ENCODE measurements at places on chromosomes 5 and 9.
A peak's percentile ranks its signal among the peaks of the same experiment; 100 is the strongest.

GRCh38 chr5:1011226-1011631, 2.6 kb downstream of the NKD2 start:
- no peak for DNase-seq

GRCh38 chr9:100317706-100318105, 35.0 kb downstream of the TEX10 start:
- no peak for DNase-seq

DNA sequence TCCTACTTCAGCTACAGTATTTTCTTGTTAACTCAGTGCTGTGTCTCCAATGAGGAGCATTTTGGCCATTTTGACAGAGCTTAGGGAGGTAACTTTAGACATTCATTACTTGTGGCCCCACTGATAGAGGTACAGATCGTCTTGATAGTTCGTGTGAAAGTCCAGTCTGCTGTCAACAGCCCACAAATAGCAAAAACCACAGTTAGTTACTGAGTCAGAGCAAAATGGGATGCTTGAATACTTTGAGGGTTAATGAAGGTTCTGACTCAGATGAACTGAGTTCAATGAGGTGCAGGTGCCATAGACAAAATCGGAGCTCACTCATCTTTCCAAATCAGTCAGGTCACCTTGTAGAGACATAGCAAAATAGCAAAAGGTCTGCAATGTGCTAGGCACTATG, 163.1 kb upstream of the TLE4 start:
- DNase-seq: no peak

DNA sequence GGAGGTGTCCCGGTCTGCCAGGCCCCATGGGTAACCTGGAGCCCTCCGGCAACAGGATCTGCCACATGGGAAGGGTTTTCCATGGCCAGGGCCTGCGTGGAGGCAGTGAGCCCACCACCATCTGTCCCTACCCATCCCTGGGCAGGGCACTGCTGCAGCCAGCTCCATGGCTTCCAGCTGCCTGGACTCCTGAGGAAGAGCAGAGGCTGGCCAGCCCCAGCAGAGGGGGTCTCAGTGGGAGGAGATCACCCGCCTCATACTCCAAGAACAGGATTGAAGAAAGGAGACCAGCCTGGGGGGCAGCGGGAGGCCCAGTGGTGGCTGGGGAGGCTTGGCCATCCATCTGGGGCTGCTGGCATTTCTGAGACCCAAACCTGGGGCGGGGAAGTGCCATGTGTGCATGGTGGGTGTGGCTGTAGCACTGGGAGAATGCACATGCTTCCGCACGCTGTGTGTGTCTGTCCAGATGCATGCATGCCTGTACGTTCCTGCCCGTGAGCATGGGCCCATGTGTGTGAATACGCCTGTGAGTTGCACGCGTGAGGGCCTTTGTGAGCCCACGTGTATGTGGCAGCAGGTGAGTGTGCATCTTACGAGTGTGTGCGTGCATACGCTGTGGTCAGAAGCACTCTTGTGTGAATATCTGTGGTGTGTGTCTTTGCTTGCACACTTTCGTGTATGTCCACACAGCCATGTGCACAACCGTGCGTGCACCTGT, 78.5 kb downstream of the LMX1B start:
- DNase-seq: no peak

DNA sequence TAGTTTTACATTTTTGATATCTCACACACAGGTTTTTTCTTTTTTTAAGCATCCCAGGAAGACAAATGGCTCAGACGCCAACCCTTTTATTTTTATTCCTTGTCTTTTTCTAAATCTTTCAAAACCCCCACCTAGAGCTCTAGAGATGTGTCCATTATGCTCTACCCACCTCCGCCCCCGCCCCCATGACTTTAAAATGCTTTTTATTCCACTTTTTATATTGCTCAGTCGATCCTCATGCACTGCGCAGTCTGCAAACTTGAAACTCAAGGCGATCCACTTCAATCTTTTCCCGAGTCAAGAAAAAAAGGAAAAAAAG, 411 bp upstream of the MAT2B start:
- DNase-seq: no peak

- DNase-seq: no peak
These were observed 60.0 kb downstream of the PSMB7 start for GRCh38 chr9:124355039-124355940.

GRCh38 chr5:58264276-58264675, 195.6 kb downstream of the PLK2 start:
- no peak for DNase-seq

DNA sequence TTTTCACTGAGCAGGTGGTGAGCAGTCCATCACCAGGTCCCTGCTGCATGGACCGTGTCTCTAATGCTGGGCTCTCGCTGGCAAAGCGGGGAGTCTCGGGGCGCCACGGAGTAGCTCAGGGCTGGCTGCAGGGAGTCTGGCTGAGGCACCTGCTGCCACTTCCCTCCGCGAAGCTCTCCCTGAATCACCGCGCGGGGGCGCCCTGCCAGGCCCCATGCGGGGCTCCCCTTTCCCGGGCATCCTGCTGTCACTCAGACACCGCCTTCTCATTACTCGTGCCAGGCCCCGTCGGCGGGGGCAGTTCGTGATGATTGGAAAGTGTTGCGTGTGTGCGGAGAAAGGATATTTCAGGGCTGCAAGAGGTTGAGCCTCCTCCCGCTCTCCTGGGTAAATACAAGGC, 335.8 kb downstream of the IRX2 start:
- no peak for DNase-seq

DNA sequence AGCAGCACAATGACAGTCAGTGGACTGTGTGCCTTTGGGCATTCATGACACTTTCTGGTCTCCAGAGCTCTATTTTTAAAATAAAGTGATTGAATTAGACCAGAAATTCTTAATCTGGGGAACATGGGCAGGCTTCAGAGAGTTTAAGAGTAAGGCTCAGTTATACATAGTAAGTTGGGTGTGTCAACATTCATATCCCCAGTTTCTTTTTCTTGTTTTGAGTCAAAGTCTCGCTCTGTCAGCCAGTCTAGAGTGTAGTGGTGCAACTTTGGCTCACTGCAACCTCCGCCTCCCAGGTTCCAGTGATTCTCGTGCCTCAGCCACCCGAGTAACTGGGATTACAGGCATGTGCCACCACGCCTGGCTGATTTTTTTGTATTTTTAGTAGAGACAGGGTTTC, 13.7 kb upstream of the KIF4B start:
- no peak for DNase-seq

GRCh38 chr5:141779503-141779973, 97.5 kb upstream of the ARAP3 start:
- no peak for DNase-seq

- no peak for DNase-seq
These were observed 161.3 kb upstream of the OTULINL start for GRCh38 chr5:14420101-14420811.

GRCh38 chr5:74075501-74076484, 449.8 kb downstream of the ARHGEF28 start:
- DNase-seq: no peak

DNA sequence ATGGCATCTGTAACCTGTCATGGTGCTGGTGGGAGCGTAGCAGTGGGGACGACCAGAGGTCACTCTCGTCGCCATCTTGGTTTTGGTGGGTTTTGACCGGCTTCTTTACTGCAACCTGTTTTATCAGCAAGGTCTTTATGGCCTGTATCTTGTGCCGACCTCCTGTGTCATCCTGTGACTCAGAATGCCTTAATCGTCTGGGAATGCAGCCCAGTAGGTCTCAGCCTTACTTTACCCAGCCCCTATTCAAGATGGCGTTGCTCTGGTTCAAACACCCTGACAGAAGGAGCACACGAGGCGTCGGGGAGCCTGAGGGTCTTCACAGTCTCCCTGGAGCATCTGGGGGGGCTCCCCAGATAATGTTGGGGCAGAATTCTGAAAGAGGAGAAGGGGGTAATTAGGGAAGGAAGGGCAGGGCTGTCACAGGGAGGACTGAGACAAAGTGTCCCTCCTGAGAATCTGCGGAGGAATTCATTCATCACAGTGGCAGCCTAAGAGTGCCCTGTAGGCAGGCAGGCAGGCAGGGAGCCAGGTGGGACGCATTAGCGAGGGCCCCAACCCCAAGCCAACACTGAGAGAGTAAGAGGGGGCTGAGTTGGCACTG, 21.3 kb upstream of the NCS1 start:
- no peak for DNase-seq

DNA sequence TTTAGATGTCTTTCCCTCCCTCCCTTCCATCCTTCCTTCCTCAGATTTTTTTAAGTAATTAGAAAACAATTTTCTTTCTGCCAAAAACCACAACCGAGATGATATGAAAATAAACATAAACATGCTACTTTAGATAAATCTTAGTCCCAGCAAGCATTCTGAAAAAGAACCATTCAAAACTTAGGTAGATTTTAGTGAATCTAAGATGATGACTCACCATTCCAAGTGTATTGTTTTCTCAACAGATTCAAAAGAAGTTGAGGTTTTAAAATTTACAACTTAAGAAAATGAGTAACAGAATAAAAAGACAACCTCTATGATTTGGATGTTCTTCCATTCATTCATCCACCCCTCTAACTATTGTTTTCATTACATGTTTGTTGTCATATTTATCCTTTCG, 465.1 kb downstream of the PDE4D start:
- no peak for DNase-seq

DNA sequence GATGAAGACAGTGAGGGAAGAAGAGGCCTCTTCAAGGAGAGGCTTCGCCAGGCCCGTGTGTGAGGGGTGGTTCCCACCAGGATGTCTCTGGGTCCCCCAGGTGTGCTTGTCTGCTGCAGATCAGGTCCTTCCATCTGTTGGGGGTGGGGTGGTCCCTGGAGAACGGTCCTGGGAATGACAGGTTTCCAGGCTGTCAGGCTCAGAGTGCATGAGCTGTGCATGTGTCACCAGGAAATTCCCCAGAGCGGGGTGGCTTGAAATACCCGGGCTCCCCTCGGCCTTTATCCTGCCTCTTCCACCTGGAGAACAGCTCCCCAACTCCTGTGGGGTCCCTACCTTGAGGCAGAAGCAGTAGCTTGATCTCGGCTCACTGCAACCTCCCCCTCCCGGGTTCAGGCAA, 118.8 kb downstream of the GAPVD1 start:
- DNase-seq: peak; percentile 30

DNA sequence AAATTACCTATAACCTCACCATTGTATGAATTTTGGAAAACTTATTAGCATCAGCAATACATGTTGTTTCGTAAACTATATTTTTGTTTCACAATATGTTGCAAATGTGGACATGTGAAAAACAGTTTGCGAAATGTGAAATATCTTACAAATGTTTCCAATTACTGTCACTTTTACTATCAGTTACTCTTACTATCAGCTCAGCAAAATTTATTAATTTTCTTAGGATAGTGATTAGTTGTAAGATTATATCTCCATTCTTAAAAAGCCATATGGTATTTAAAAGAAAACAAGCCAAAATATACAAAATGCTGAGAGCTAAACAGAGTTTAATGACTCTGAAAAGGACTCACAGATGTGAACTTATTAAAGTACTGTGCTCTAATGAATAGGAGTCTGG, 111.9 kb upstream of the LPAR1 start:
- DNase-seq: no peak

DNA sequence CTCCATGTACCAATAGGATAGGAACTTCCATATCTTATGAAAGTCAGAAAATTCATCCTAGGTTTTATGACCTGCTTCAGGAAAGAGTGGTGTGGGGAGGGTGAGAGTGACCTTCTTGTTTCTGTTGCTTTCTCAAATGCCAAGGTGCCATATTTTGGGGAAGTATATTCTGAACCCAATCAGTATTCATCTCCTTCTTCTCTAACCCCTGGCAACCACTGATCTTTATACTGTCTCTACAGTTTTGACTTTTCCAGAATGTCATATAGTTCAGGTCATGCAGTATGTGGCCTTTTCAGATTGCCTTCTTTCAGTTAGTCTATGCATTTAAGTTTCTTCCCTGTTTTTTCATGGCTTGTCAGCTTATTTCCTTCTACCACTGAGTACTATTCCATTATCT, 321.4 kb upstream of the SEMA6A start:
- DNase-seq: no peak

- no peak for DNase-seq
These were observed 615.7 kb upstream of the ARRDC3 start for GRCh38 chr5:91998774-91999173.

DNA sequence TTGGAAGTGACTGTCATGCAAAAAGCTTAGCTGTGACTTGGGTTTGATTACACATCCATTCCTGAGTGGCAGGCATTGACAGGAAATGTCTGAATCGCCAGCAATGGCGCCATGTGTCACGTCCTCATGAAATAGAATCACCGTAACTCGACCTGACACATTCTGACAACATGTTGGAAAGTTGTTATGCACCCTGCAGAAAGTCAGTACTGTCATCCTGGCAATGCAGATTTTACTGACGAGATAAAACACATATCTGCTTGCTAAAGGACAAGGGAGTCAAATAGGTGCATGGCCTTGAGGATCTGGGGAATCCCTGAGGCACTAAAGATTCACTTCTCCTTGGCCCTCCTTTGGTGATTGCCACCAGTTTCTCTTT, 344.2 kb downstream of the SPATA31D1 start:
- DNase-seq: no peak

GRCh38 chr5:154482528-154483449, 4.8 kb upstream of the HAND1 start:
- no peak for DNase-seq

DNA sequence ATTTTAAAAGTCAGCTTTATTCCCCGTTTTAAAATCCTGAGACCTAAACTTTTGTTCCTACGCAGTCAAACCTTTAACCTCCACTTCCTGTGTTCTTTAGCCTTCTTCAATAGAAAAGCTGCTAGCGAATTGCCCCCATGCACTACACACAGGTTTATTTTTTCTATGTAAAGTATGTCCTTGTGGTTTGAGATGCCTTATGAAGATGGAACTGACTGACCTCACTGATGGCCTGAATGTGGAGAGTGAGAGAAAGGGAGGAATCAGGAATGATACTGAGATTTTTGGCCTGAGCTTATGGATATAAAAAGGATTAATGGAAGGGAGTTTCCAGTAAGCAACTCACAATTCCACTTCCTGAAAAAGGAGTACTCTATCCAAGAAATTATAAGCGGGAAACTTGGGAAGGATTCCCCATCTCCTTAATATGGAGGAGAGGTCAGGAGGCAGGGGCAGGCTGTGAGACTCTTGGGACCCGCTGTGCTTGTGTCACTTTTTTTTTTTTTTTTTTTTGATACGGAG, 89.5 kb downstream of the UGCG start:
- DNase-seq: no peak

- DNase-seq: no peak
These were observed 54.0 kb upstream of the NEURL1B start for GRCh38 chr5:172587061-172587405.

GRCh38 chr9:121023064-121023463, 27.0 kb downstream of the C5 start:
- DNase-seq: no peak

- no peak for DNase-seq
These were observed 148.3 kb upstream of the GHR start for GRCh38 chr5:42274913-42275312.

Measured in T1000 (cell line).